ENCODE measurements at places on chromosomes 2 and 18.
A peak's percentile ranks its signal among the peaks of the same experiment; 100 is the strongest.

- no peak for DNase-seq
Measured at GRCh38 chr2:234256516-234256915, 206.0 kb downstream of the SPP2 start.

DNA sequence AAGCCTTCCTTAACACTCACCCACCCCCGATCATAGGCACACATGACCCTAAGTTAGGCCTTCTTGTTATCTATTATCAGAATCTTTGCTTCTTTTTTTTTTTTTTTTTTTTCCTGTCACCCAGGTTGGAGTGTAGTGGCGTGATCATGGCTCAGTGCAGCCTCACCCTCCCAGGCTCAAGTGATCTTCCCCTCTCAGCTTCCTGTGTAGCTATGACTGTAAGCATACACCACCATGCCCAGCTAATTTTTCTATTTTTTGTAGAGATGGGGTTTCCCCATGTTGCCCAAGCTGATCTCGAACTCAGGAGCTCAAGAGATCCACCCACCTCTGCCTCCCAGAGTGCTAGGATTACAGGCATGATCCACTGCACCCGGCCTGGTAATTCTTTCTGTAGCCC, 328.7 kb downstream of the NR4A2 start:
- DNase-seq: no peak

GRCh38 chr2:3305431-3305830, 72.2 kb downstream of the EIPR1 start:
- DNase-seq: no peak

DNA sequence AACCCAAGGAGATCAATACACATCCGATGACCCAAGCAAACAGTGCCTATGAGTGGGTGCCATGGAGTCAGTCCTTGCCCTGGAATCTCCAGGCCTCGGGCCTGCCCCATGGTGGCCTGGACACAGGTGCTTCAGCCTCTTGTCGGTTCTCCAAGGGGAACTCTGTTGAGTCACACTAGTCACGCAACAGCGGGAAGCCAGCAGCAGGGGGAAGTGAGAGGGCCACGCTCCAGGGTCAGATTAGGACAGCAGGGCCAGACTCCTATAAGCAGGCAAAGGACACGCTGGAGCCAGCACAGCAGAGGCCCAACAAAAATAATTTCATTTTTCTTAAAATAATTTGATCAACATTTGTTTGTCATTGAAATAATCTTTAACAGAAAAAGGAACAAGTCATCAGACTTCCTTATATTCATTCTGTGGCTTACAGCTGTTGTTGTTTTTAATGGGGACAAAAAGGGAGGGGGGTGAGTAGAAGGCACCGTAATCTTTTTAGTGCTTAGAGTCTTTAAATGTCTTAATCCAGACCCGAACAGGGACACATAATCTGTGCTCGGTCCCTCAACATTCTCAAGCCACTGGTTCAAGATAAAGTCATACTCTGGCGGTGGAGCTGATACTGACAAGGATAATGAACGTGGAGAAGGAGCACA, 16.4 kb upstream of the ARMC9 start:
- no peak for DNase-seq

DNA sequence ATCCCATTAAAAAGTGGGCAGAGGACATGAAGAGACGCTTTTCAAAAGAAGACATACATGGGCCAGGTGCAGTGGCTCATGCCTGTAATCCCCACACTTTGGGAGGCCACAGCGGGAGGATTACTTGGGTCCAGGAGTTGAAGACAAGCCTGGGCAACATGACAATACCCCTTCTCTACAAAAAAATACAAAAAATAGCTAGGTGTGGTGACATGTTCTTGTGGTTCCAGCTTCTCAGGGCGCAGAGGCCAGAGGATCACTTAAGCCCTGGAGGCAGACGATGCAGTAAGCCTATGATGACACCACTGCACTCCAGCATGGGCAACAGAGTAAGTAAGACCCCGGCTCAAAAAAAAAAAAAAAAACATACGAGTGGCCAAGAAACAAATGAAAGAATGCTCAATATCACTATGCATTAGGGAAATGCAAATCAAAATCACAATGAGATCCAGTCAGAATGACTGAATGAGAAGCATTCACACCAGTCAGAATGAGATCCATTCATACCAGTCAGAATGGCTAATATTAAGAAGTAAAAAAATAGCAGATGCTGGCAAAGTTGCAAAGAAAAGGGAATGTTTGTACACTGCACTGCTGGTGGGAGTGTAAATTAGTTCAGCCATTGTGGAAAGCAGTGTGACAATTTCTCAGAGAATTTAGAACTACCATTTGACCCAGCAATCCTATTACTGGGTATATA, 550.2 kb upstream of the SLC39A10 start:
- no peak for DNase-seq

DNA sequence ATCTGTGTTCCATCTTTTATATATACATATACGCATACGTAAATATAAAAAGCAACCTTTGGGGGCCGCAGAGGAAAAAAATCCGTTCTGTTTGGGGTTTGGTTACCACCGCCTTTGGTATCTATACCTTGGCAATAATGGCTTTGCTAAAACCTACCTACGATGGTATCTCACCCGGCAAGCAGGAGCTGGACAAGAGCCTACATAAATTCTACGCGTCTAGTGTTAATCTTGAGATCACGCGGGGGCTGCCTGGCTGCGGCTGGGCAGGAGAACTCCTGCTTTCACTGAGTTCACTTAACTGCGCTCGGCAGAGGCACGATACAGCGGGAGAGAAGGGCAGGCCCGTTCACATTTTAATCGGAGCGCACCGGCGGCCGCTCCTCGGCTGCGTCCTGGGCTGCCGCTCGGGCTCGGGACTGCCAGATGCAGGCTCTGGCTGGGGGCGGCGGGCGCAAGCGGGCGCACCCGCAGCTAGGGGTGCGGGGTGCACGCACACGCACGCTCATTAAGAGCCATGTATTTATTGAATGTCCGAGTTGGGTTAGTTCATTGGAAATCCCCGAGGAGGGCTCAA, 1.7 kb upstream of the POU3F3 start:
- no peak for DNase-seq

- no peak for DNase-seq
Measured at GRCh38 chr2:218437969-218438368, 19.0 kb downstream of the VIL1 start.

DNA sequence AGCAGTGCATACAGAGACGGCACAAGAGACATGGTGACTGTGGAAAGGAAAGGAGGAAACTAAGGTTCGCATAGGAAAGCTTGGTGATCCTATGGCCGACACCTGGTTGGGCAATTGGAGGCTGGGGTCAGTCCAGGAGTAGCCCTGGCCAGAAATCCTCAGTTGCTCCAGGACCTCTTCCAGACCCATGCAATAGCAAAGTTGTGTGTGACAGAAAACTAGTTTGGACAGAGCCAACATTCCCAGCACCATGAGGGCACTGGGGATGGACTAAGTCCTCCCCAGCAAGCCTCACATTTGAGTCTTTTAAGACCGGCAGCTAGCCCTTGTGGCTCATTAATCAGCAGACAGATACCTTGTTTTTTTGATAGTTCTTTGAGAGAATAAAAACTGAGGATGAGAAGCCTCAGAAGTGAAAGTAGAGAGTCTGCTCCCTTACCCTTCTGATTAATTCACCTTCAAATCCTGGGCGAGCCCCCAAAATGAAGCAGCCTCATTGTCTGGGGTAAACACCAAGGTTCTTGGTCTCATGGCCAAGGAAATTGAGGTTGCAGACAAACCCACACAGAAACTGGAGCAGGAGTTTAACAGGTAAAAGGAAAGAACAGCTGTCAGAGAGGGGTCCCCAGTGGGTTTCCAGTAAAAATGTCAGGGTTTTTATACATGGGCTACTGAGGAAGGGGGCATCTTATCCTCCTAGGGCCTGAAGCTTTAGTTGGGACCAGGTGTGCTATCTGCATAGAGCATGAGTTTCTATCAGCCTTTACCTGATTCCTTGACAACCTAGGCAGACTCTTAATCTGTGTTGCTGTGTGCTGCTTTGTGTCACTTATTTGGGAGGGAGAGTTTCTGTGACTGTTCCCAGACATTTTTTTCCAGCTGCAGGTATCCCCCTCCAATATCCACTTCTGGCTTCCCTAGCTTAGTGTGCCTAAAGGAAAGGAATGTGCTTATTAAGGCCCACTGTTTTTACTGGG, 39.1 kb downstream of the STK17B start:
- DNase-seq: peak; percentile 44

- DNase-seq: peak; percentile 92
Measured at GRCh38 chr2:112764071-112765044, at the start of gene CKAP2L. CKAP2L (minus strand) TSS chr2:112764609; CDS start chr2:112764598, 11 bp downstream.

DNA sequence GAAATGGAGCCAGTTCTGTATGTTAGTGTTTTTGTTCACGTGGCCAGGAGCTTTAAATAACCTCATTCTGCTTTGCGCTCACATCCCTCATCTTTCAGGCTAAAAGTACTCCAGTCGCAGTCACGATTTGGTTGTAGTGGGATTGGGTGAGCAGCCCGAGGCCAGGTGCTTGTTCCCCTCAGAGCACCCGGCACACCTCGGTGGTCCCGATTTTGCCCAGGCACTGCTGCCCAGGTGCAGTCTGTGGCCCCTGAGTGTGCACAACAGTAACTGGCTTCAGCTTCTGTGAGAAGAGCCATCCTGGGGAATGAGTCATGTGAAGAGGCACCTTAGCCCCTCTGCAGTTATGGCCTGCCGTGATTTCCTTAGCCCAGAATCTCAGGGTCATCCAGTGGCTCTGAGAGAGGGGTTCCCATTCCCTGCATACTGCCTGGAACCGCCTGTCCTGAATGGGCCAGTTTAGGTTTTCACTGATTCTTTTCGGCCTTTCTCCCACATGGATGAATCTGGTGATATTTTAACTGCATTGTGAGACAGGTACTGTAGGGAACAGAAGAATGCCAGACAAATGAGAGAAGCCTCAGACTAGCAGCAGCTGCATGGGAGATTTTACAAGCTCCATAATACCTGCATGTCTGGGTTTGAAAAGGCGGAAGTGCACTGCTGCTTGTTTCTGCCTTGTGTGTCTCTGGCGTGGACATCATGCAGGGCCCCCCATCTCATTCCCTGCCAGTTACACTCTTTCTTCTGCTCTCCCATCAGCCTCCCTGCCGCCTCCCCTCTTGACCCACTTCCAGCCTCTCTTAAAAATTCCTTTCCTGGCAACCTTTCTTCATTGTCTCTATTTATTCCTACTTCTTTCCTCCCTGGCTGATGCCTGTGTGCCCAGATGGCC, 33.5 kb downstream of the IMPA2 start:
- no peak for DNase-seq

- DNase-seq: no peak
Measured at GRCh38 chr18:13585379-13586153, 140.8 kb downstream of the FAM210A start.

- DNase-seq: no peak
Measured at GRCh38 chr2:177174486-177174885, 38.1 kb upstream of the HNRNPA3 start.

DNA sequence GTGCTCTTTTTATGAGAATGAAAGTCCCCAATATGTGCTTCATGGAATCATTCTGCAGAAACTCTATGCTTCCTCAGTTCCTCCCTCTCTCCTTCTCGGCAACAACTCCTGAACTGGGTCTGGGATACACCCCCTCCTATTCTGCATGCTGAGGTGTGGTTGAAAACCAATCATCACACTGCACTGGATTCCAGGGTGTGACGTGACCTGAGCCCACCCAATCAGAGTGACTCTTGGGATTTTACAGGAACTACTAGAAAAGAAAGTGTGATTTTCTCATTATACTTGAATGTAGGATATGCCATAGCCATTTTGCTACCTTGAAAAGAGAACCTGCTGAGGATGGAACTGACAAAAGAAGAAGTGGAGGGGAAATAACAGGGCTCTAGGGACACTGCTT, 36.3 kb downstream of the ACVR1 start:
- no peak for DNase-seq

GRCh38 chr18:13726972-13727331, 479 bp downstream of the RNMT start:
- no peak for DNase-seq

GRCh38 chr18:45688833-45689232, 35.1 kb upstream of the SLC14A1 start:
- peak; percentile 44 for DNase-seq

DNA sequence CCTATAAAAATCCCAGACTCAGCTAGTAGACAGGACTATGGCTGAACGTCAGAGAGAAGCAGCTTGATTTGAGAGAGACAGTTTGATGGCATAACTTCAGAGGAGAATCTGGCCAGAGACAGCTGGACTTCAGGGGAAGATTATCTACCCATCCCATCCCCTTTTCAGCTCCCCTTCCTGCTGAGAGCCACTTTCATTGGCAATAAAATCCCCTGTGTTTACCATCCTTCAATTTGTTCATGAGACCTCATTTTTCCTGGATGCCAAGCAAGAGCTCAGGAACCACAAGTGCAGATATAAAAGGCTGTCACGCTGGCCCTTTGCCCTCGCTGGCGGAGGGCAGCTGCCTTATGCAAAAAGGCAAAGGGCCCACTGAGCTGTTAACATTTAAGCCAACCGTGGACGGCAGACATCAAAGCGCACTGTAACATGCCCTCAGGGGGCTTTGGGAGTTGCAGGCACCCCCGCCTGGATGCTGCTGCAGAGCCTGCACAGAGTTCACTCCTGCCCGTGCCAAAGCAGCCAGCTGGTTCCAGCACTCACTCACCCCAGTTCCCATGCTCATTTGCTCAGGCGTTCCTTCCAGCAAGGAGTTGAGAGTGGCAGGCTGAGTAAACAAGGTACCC, 164.3 kb upstream of the PGAP1 start:
- no peak for DNase-seq

GRCh38 chr2:157375384-157375783, 49.8 kb upstream of the ERMN start:
- no peak for DNase-seq

DNA sequence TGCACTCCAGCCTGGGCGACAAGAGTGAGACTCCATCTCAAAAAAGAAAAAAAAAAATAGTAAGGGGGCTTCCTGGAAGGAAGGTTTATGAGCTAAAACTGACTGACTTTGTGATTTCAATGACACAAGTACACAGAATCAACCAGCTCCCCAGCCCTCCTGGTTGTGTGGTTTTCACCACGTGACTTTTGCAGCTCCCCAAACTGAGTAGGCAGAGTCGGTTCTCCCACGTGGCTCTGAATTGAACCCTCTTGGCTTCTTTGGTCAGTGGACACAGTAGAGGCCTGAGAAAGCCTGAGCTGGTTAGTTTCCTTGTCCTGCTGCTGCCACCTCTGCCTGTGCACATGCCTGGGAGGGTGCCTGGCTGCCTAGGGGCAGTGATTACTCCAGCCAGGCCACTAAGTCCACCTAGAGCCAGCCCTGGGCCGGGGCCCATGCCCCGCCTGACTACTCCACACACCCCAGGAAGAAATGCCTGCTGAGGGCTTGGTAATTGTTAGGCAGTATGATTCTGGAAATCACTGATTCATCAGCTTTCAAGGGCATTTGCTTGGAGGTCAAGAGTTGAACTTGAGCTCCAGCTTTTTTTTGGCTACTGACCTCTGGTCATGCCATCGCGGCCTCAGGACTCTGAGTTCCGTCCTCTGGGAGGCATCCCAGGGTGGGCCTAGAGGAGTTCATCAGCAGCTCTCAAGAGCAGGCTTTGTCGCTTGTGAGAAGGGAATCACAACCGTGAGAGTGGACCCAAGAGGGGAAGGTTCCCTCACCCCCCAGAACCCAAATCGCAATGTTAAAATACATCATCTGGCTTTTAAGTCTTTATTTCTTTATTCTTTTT, 431.9 kb upstream of the HS6ST1 start:
- DNase-seq: no peak
